ENCODE measurements at places on chromosomes 13 and 19.
A peak's percentile ranks its signal among the peaks of the same experiment; 100 is the strongest.

DNA sequence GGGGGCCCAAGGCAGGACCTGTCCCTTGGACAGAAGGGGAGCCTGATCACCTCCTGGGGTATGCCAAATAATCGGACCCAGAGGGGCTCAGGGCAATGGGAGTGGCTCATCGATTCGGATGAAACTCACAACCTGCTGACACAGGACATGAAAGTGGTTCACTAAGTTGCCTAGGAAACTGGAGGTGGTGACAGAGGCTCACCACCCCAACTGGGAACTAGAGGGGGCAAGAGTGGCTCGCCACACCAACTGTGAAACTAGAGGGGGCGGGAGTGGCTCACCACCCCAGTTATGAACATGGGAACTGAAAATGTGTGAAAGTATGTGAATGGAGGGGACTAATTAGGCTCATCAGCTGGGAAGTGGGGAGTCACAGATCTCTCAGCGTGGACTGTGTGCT is 46.3 kb upstream of the ZNF737 start:
- DNase-seq = no peak

DNA sequence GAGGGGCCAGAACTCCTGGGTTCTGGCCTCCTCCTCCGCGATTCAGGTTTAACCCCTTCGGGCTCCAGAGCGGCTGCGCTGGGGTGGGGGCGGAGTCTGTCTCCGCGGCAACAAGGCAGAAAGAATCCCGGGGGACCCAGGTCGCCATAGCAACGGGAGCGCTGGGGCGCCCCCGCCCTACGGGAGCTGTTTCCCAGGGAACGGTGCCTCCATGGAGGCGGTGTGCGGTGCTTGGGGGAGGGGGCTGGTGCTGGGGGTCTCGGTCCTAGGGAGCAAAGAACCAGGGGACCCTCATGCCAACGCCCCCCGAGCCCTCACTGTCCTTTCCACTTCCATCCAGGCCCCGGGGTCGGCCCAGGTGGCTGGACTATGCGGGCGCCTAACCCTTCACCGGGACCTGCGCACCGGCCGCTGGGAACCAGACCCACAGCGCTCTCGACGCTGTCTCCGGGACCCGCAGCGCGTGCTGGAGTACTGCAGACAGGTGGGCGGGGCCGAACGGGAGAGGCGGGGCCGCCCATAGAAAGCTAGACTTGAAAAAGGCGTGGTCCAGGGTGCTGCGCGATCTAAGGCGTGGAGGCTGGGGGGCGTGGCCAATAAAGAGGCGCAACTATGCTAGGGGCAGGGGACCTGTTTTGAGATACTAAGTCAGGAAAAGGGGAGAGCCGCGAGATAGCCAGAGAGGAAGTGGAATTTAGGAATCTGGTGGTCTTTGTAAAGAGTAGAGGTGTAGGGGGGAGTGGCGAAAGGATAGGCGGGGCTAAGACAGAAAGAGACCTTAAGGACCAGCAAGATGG is 1.2 kb downstream of the APLP1 start:
- peak; percentile 93 for DNase-seq

GRCh38 chr19:3520166-3521103 is 14.3 kb downstream of the FZR1 start:
- DNase-seq = no peak

DNA sequence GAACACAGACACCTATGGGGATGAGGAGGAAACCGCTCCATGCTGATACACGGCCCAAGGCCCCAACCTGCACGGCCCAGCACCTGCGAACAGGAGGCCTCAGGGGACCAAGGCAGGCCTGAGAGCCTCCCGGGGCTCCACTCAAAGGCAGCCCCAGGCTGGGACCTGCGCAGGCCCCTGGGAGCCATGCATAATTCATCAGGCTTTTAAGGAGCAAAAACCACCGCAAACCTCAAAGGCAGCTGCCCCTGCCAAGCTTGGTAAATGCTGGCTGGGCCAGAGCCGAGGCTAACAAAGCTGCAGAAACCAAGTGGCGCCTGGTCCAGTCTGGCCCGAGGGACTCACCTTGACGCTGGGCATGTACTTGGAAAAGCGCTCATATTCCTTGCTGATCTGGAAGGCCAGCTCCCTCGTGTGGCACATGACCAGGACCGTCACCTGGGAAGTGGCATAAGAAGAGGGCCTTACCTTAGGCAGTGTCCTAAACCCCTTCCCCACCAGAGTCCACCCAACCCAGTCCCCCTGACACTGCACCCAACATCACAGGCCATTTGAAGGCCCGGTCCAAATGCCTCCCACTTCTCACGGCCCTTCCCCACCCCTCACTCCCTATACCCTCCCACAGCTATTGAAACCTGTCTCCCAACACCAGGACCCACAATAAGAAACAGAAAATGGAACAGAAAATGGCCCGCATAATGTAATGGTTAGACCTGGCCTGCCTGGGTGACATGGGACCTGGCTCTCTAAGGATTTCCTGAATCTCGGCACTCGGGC is 7.8 kb downstream of the DDX39A start:
- DNase-seq = no peak

DNA sequence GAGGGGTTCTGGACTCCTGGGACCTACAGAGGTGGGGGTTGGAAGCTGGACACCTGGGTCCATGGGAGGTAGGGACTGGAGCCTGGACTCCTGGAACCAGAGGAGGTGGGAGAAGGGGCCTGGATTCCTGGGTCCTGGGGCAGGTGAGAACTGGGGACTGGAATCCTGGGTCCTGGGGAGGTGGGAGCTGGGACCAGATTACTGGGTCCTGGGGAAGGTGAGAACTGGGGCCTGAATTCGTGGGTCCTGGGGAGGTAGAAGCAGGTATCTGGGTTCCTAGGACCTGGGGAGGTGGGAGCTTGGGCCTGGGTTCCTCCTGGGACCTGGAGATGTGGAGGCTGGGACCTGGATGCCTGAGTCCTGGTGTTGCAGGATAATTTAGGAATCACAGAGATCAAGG is 653 bp downstream of the CLEC4M start:
- DNase-seq = no peak

DNA sequence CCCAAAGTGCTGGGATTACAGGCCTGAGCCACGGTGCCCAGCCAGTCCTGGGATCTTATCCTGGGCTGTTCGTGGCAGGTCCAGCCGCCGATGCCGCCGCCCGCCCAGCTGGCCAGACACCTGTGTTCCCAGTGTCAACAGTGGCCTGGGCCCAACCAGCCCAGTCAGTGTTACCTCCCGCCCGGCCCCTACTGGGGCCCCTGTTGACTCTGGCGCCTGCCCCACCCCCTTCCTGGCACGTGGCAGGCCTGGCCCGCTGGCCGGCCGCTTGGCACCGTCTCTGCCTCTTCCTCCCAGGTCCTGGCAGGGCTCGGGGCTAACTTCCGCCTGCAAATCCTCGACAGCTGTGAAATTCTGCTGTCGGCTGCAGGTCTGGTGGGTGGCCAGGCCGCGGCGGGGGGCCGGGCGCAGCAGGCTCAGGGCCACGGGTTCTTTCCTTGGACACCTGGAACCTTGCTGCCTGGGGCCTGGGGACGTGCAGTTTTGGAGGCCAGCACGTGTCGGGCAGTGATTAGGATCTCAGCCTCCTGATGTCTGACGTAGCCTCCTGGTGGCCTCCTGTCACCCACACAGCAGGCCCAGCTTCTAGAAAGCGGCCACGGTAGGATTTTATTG is 9.1 kb downstream of the ARID3A start:
- DNase-seq = no peak

GRCh38 chr19:6103217-6103644 is 7.1 kb downstream of the RFX2 start:
- DNase-seq = no peak

GRCh38 chr13:45167611-45168554 is 33.0 kb downstream of the KCTD4 start:
- DNase-seq = no peak

DNA sequence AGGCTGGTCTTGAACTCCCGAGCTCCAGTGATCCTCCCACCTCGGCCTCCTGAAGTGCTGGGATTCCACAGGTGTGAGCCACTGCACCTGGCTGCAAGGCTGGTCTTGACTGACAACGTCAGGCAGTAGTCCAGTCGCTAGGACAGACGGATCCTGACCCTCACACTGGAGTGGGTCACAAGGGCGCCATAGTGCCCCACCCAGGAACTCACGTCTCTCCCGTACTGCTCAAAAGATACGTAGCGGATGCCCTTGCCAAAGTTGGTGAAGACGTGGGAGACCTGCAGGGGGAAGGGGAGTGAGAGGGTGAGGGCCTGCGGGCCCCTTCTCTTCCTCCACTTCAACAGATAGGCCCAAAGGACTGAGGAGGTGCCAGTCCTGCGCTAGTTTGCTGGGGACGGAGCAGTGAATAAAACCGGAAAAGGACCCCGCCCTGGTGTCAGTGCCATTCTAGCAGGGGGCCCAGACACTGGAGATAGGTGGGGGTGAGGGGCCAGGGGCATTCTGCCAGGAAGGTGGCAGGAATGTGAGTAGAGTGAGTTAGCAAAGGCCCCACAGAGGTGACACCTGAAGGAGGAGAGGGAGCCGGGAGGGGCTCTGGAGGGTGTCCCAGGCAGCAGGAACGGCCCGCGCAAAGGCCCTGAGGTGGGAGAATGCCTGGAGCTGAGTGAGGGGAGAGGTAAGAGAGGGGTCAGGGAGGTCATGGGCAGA is 11.9 kb downstream of the MRPS12 start:
- DNase-seq = no peak

GRCh38 chr13:24066405-24067295 is 93.9 kb upstream of the SPATA13 start:
- DNase-seq = no peak

DNA sequence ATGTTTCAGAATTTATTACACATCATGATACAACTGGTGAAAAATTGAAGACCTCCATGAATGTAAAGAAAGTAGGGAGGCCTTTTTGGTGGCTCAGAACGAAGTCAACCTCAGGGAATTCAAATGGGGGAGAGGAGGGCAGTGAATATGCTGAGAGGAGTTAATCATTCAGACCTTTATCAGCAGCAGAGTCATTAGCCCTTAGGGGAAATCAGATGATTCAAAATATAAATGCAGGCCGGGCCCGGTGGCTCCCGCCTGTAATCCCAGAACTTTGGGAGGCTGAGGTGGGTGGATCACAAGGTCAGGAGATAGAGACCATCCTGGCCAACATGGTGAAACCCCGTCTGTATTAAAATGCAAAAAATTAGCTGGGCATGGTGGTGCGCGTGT is 80.4 kb upstream of the ZNF420 start:
- no peak for DNase-seq

DNA sequence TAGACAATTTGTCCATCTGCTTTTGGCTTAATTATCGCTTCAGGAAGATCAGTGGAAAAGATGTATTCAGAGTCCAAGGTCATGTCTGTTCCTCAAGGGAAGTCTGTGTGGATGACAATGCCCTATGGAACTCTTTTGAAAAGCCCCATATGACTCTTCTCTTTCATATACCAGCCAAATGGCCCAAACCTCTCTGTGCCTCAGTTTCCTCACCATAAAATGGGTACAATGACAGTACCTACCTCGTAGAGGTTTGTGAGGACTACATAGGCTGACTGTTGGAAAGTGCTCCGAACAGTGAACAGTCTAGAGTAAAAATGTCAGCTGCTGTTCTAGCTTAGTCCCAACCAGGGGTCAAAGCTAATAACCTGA is 104.6 kb downstream of the COL4A2 start:
- no peak for DNase-seq

GRCh38 chr13:96772426-96772825 is 221.8 kb downstream of the OXGR1 start:
- no peak for DNase-seq

DNA sequence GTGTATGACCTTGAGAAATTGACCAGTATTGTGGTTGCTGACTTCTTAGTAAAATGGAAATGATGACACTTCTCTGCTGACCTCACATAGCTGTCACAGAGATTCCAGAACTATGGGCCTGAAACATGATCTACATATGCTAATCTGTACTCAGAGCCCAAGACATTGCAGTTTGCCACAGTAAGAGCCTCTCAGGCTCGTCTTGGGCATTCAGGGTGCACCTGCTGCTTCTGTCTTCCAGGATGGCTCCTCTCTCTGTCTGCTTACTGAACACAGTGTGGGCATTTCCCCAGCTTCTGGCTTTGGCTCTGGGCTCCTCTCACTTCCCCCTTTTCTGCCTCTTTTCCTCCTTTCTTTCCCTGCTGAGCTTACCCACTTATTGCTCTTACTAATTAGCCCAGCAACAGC is 22.3 kb upstream of the SLC46A3 start:
- no peak for DNase-seq

GRCh38 chr19:19427944-19428343 is 22.5 kb downstream of the GATAD2A start:
- DNase-seq = no peak

GRCh38 chr19:30596813-30597399 is 224.7 kb downstream of the ZNF536 start:
- DNase-seq = no peak

- no peak for DNase-seq
These were observed 776.0 kb downstream of the DACH1 start for GRCh38 chr13:71090990-71091389.

DNA sequence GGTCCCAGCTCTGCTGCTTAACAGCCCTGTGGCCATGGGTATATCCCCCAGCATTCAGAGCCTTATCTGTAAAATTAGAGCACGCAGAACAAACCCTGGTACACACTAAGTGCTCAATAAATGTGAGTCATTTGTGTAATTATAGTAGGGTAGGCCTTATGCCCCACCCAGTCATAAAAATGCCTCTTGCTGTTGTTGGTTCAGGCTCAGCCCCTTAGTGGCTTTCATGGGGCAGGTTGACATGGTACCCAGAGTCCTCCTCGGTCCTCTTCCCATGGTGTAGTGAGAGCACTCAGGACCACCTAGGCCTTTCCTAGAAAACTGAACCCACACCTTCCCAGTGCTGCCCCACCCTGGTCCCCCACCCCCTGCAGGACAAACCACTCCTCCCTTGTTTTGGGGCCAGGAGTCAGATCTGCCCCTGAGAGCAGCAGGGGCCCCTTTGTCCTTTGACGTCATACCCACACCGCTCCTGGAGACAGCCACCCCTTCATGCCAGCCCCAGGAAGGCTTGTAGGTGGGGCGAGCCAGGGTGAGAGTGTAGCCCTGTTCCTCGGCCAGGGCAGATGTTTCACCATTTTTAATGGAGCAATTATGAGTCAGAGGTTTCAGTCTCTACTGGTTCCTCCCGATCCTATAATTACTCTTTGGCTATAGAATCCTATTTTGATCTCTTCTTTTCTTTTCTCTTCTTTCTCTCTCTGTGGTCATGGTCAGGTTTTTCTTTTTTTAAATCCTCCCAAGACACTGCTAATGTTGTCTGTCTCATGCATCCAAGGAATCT is 36.8 kb downstream of the ACTN4 start:
- DNase-seq = peak; percentile 40

- DNase-seq = no peak
These were observed 960.7 kb upstream of the PCDH9 start for GRCh38 chr13:68190818-68191217.

DNA sequence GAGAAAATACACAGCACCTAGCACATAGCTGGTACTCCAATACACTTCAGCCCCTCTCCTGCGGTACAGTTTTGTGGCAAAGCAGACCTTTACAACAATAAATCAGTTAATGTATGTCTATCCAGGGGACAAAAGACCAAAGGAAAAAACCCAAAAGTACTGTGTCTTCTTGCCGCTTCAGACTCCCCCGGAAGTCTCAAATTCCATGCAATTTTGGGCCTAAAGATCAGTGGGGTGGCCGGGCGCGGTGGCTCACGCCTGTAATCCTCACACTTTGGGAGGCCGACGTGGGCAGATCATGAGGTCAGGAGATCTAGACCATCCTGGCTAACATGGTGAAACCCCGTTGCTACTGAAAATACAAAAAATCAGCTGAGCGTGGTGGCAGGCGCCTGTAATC is 16.2 kb downstream of the CARS2 start:
- no peak for DNase-seq
